ENCODE measurements at places on chromosomes 4 and X.

DNA sequence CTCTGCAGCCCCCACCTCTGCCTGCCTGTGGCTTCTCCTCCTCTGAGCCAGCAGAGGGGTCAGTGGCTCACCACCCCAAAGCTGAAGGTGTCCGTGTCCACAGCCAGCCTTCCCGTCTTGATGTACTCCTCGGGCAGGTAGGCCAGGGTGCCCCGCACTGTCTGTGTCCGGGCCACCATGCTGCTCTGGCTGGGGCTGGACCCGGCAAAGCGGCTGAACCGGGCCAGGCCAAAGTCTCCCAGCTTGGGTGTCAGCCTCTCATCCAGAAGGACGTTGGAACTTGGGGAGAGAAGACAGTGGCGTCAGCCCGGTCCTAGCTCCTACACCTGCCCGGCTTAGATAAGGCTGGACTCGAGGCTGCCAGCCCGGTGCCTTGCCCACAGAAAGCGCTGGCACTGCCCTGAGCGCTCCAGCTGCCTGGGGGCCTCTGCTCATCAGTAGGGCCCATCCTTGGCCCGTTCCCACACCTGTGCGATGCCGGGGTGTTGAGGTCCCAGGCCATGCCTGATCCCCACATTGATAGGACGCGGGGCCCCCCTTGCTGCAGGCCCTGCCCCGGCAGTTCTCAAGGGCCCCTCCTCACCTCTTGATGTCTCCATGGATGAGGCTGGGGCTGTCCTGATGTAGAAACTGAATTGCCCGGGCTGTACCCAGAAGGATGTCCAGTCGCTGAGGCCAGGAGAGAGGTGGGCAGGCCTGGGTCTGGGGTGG is 3.2 kb downstream of the IRAK1 start:
- no peak for DNase-seq

GRCh38 chr4:169150806-169151205 is 120.0 kb downstream of the SH3RF1 start:
- DNase-seq, result no peak

GRCh38 chr4:151712777-151713176 is 48.0 kb downstream of the GATB start:
- no peak for DNase-seq

DNA sequence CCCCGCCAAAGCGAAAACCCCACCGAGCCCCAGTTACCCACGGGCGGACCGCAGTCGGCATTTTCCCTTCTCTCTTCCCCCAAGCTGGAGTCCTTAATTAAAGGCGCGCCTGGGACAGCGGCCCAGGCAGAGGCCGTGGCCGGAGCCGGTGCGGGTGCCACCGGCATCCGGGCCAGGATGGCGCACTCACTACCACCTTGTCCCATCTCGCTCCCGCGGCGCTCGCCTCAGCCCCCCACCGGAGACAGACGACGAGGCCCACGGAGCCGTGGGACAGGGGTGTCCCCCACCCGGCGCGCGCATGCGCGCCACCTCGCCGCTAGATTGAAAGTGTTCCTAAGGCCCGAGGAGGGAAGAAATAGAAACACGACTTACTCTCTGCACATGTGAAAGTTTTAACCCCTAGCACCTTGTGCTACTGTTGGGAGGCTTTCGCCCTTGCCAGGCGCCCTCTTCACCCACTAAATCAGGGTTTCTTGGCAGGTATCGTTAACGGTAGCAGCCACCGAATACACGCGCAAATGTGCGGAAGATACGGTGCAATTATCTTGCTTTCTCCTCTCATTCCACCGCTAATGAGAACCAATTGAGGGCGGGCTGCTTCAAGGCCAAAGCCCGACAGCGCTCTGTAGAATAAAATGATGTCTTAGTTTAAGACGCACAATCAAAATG is 64.3 kb upstream of the CCDC160 start:
- DNase-seq, result no peak

DNA sequence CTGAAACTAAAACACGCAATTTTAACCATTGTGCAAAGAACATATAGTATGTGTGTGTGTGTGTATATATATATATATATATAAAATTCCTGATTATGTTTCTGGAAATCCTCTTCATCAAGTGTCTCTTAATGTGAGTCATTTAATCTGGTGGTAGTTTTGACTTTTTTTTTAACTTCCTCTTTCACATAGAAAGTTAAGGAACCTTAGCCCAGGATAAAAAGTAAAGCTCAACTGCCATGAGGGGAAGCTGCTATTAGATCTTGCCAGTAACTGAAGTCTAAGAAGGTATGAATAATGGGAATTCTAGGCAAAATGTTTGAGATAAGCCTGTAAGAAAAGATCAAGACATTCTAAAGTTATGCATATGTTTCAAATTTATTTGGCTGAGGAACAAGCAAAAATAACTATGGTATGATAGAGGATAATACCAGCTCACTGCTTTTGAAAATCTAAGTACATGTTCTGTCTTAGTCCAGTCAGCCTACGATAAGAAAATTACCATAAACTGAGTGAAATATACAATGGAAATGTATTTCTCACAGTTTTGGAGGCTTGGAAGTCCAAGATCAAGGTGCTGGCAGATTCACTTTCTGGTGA is 757.0 kb downstream of the TRAM1L1 start:
- no peak for DNase-seq

GRCh38 chrX:69119122-69119521 is 46.1 kb downstream of the PJA1 start:
- DNase-seq, result no peak

GRCh38 chr4:74168841-74169240 is 10.9 kb downstream of the MTHFD2L start:
- no peak for DNase-seq

DNA sequence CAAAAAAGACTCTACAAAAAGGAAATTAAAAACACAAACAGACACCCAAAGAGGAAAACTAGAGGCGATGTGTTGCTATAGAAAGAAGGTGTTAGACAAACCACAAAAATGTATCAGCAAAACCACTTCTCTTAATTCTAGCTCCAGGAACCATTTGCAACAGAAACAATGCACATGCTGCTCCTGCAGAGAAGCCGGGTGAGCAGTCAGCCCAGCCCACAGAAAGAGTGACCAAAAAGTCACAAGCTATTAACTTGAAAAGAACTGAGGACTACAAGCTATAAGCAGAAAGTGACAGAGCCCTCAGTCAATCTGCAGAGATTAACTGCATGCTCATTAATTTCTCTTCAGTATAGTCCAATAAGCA is 96.2 kb upstream of the KLHL13 start:
- DNase-seq, result no peak

DNA sequence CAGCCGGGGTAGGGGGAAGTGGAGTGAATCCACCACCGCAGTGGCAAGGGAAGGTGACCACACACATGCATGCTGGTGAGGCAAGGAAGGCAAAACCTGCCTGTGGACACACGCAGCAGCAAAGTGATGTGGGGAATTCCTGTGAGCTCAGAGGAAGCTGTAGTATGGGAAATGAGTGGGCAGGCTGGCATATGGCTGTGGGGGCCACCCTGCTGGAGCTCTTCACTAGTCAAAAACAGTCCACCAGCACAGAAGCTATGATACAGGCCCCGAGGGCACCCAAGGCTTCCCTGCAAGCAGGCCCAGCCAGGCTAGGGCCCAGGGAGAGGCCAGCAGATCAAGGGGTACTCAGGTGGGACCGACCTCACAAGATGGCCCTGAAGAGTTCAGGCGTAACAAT is 239.1 kb downstream of the CHM start:
- no peak for DNase-seq

- peak; percentile 30 for DNase-seq
Observed at GRCh38 chr4:2606960-2607506, 70.6 kb downstream of the FAM193A start.

GRCh38 chr4:77093401-77093800 is 17.6 kb upstream of the CCNI start:
- no peak for DNase-seq

GRCh38 chrX:39504850-39505259 is 592.9 kb downstream of the BCOR start:
- DNase-seq, result no peak

DNA sequence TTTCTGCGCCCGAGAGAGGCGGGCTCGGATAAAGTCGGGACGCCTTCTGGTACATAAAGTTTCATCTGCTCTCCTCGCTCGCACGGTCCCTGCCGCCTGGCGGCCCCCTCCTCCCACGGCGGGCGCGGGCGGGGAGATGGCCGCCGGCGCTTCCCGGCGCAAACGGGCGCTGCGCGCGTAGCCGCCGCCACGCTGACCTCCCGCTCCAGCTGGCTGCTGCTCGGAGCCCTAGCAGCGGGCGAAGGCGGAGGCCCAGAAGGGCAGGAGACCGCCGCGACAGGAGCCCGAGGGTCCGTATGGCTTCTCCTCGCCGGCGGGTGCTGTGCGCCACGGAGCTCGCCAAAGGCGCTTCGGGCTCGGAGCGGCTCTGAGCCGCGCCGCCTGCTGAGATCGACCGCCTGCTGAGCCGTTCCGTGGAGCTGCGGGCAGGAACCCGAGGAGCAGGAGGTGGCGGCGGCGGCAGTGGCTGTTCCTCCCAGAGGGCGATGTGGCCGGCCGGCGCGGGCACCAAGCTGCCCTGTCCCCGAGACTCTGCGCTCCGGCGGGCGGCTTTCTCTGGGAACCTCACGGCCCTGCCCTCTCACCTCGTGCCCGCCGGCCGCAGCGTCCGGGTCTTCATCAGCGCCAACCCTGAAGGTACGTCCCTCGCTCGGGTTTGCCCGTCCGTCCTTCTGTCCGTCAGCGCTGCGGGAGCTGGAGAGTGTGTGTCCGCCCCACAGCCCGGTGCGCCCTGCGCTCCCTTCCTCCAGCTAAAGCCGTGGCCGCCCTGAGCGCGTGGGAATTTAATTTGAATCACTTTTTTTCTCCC is at the start of gene NWD2:
NWD2 (plus strand) TSS at position 161 of the 808 bp plus-strand sequence; CDS start at position 486, 325 bp downstream.
- no peak for DNase-seq

DNA sequence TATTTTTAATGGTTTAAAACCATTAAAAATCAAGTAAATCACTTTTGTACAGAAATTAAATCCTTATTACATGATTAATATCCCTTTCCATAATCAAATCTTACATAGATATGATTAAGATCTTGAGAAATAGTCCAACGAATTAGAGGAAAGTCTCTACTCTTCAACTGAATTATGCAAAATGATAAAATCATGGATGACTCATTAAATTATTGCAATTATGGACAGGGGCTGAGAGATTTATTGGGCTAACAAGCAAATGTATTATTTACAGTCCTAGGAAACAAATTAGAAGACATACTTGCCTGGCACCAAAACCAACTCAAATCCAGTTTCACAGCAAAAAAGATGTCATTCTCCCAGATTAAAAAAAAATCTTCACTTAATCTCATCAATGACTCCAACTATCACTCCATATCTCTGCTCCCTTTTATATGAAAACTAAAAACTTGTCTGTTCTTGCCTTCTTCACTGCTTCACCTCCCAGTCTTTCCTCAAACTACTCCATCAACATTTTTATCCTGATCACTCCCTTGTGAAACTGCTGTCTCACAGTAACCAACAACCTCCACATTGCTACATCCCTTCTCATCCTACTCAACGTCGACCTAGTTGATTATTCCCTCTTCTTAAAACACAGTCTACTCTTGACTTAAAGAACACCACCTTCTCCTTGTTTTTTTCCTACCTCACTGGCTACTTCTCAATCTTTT is 18.4 kb upstream of the DDX60 start:
- no peak for DNase-seq

DNA sequence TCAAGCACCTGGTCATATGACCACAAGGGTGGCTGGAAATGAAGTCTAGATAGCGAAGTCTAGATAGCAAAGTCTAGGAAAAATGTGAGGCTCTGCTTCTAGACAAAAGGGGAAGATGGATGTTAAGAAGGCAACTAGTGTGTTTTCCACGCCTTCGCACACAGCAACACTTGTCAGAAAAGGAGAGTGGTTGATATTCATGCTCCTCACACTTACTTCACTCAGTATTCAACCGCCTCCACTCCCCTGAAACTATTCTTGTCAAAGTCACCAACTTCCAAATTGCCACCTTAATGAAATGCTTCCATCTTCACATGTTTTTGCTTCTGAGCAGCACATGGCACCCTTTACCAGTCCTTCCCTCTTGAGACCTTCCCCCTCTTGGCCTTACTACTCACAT is 27.7 kb upstream of the DCLK2 start:
- DNase-seq, result no peak

GRCh38 chr4:80192937-80193336 is 4.4 kb upstream of the PRDM8 start:
- DNase-seq, result no peak

DNA sequence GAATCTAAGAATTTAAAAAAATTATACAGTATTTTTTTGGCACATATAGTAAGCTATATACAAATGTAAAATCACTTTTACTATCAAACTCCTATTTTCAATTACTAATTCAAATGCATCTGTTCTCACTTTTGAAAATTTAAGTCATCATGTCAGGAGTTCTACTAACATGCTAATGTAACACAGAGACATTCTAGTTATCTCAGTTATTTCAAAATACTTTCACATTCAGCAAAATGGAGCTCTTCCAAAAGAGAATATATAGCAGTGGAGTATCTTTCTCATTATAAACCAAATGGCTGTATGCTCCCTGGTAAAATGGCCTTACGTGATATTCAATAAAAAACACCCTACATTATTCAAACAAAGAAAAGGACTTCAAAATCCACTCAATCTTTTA is 42.3 kb downstream of the RFC1 start:
- no peak for DNase-seq

- DNase-seq, result no peak
Observed at GRCh38 chr4:124030147-124030546, 633.6 kb downstream of the SPRY1 start.

- no peak for DNase-seq
Observed at GRCh38 chr4:116302990-116303735, 782.2 kb downstream of the TRAM1L1 start.

DNA sequence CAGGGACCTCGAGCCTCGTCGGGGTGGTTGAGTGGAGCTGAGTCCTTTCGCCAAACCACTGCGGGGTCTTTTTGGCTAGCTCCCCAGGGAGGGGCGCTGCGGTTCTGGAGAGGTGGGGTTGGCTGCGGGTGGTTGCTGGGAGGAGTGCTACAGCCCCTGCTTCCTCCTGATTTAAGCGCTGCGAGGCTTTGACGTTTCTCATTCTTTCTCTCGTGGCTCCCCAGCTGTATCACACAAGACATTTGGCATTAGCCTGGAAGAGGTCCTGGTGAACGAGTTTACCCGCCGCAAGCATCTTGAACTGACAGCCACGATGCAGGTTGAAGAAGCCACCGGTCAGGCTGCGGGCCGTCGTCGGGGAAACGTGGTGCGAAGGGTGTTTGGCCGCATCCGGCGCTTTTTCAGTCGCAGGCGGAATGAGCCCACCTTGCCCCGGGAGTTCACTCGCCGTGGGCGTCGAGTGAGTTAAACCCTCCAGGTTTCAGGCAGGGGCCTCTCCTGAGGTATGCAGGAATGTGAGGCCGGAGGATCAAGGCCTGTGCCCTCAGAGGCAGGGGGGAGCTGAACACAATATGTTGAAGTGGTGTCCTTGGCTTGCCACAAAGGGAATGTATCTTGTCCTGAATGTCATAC is 25.5 kb downstream of the ARHGAP36 start:
- DNase-seq, result no peak

- no peak for DNase-seq
Observed at GRCh38 chr4:79255793-79256192, 70.1 kb downstream of the NAA11 start.

- DNase-seq, result no peak
Observed at GRCh38 chr4:27702730-27703431, 842.2 kb downstream of the STIM2 start.

GRCh38 chr4:40182001-40182400 is 14.8 kb upstream of the RHOH start:
- DNase-seq, result no peak

Data from mesenteric fat pad (tissue), 1 donor.